ENCODE measurements at places on chromosomes 12 and 14. TPM values are rescaled to one million over a fixed set of nuclear protein-coding genes. Genes with fewer than 3 reads are reported as not detected.
A peak's percentile ranks its signal among the peaks of the same experiment; 100 is the strongest.

The ABCC9 gene
- total RNA-seq: 4.9 TPM

DNA sequence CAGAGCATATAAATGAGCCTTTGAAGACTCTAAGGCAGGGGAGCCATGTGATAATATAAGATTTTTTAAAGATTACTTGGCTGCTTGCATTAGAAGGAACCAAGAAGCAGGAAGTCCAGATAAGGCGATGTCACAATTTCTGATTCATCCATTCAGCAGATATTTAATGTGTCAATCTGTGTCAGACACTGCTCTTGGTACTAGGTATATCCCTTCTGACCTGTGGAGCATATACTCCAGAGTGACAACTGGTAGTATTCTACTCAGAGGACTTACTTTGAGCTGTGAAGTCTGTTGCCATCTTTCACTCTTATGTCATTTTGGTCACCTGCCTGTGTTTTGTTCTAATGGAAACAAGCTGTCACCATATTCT, 10.7 kb downstream of the EID3 start:
- no peak for ATAC-seq

DNA sequence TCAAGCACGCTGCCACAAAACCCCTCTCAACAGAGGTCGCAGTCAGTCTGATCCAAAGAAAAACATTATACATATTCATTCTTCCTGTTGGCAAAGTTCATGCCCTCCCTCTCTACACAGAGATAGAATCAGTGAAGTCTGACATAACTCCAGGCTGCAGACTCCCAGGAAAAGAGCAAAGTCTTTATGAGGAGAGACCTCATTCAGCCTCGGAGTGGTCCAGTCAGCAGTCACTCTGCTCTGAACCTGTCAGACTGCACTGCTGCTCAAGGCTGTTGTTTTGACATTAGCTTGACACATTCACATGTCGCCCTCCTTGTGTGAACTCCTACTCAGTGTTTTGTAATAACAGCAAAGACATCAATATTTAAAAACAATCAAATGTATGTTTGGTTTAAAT, 241.2 kb upstream of the G2E3 start:
- ATAC-seq: peak; percentile 36

DNA sequence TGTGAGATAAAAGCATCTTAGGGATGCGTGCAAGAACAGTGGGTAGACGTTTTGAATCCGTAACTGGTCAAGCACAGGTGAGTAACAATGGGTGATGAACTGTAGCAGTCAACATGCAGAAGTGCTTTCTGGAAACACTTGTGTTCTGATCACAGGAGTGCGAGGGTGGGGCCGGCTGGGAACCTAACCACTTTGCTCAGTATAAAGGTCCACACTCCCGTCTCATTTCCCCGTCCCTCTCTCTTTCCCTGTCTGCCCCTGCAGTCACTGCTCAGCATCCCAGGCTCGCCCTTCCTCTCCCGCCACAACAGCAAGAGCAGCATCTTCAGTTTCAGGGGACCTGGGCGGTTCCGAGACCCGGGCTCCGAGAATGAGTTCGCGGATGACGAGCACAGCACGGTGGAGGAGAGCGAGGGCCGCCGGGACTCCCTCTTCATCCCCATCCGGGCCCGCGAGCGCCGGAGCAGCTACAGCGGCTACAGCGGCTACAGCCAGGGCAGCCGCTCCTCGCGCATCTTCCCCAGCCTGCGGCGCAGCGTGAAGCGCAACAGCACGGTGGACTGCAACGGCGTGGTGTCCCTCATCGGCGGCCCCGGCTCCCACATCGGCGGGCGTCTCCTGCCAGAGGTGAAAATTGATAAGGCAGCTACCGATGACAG, 127.1 kb downstream of the FIGNL2 start:
- no peak for ATAC-seq
